GM12892 (cell line): ENCODE measurements at places on chromosomes 6 and 20.

DNA sequence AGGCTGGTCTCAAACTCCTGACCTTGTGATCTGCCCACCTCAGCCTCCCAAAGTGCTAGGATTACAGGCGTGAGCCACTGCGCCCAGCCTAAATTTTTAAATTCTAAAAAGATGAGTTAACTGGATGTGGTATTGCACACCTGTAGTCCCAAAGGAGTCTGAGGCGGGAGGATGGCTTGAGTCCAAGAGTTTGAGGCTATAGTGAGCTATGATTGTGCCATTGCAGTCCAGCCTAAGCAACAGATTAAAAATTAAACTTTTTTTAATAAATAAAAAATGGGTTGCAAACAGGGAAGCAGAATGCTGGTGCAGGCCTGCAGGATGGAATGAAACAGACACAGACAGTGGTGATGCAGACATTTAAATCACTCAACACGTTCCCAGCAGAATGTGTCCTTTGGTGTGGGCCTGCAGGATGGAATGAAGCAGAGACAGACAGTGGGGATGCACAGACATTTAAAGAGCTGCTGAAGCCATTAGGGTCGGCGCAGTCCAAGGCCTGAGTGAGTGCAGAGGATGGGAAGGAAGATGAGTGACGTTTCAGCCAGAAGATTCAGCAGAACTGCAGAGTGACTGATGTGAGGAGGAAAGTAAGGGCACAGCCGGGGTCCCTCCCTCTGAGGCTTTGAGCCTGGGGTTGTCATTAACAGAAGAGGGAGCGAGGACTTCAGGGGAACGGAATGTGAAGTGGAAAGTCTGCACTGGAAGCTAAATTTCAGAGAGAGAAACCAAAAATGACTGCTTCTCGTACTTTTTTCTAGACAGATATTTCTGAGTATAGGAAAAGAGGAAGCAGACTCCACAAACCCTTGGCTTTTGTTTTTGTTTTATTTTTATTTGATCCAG is 117.5 kb downstream of the RIN2 start:
- no peak for DNase-seq

- no peak for DNase-seq
Measured at GRCh38 chr20:14972690-14973089, 635.3 kb upstream of the FLRT3 start.

GRCh38 chr20:39146394-39146793 is 184.2 kb downstream of the DHX35 start:
- DNase-seq = no peak

- DNase-seq = no peak
Measured at GRCh38 chr20:11790046-11790445, 127.6 kb upstream of the BTBD3 start.

DNA sequence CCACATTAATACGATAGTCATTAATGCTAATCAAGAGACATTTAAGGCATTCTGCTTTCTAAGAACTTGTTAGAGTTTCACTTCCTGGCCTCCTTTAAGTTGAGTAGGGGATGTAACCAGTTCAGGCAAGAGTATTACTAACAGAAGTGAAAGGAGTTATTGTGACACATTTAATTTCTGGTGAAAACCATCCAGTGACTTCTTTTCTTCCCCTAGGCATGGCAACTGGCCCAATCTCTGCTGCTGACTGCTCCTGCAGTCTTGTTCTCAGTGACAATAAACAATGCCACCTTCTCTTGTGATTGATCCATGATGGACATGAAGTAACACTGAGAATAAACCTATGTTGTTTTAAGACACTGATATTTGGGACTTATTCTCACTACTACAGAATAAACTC is 130.9 kb upstream of the DEFB112 start:
- DNase-seq = no peak

DNA sequence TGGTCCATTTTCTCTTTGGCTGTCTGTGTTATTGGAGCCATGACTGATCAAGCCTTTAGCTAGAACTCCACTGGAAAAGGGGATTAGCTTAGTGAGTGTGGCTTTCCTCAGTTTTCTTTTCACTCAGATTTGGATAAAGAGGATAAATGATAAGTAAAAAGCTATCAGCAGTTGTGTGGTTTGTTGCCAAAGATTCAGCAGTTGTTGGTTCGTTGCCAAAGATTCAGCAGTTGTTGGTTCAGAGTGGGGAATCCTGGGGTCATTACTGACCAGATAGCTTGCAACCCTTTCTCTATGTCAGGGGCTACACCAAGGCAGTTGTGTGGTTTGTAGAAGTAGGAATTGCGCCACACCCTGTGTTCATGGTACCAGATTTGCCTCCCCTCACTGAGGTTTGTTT is 107.7 kb upstream of the SCP2D1 start:
- DNase-seq = no peak

- DNase-seq = no peak
Measured at GRCh38 chr6:6315660-6316059, 4.8 kb downstream of the F13A1 start.

GRCh38 chr6:113304116-113304515 is 553.0 kb upstream of the MARCKS start:
- no peak for DNase-seq

DNA sequence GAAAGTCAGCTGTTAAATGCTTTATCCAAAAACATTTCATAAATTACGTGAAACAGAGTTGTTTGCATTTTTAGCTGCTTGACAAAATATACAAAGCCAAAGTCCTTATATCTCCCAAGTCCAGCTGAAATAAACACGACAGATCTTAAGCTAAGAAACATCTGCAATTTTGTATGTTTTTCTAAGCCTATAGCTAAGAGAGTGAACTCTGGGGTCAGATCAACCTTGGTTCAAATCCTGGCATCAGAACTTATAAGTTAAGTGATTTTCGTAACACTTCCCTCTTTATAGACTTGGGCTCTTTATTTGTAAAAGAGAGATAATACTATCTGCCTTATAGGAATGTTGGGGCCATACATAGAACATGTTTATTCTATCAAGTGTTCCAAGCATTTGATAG is 176.7 kb downstream of the PTPRK start:
- no peak for DNase-seq

DNA sequence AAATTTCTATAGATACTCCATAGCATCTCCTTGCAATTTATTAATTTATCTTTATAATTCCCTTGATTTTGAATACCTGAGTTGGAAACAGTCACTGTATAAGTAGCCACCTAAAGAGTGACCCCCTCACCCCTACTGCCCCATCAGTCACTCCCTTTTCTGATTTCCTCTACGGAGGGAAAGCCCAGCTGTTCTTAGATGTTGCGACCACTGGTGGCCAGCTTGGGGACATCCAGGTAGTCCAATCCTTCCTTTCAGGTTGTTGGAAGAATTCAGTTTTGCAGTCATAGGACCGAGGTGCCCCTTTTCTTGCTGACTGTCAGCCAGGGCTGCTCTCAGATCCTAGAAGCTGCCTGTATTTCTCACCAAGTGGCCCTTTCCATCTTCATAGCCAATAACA is 87.8 kb downstream of the BMP6 start:
- no peak for DNase-seq

DNA sequence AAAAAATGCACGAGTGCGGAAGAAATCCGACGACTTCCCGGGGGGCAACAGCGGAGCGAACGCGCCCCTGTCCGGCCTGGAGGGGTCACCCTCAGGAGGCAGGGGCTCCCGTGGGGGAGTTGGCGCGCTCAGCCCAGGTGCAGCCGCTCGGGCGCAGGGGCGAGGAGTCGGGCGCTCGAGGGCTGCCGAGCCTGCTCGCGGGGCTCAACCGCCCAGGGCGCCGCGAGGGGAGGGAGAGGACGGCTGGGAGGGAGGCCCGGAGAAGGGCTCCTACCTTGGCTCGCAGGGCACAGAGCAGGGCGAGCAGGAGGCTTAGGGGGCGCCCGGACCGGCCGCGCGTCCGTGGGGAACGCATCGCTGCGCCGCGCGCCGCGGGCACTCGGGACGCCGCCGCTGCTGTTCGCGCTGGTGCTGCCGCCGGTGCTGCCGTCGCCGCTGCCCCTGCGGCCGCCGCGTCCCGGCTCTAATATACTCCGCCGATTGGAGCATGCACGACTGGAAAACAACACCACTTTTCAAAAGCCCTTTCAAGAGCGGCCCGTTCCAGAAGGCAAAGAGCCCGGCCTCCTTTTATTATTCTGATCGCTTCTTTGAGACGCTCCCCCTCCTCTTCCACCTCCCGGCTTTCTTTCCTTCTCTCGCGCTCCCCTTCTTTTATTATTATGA is 490 bp downstream of the JAG1 start:
- peak; percentile 34 for DNase-seq

- no peak for DNase-seq
Measured at GRCh38 chr6:7402716-7403115, 13.1 kb downstream of the RIOK1 start.

GRCh38 chr6:56483929-56484328 is 158.8 kb downstream of the DST start:
- DNase-seq = no peak

DNA sequence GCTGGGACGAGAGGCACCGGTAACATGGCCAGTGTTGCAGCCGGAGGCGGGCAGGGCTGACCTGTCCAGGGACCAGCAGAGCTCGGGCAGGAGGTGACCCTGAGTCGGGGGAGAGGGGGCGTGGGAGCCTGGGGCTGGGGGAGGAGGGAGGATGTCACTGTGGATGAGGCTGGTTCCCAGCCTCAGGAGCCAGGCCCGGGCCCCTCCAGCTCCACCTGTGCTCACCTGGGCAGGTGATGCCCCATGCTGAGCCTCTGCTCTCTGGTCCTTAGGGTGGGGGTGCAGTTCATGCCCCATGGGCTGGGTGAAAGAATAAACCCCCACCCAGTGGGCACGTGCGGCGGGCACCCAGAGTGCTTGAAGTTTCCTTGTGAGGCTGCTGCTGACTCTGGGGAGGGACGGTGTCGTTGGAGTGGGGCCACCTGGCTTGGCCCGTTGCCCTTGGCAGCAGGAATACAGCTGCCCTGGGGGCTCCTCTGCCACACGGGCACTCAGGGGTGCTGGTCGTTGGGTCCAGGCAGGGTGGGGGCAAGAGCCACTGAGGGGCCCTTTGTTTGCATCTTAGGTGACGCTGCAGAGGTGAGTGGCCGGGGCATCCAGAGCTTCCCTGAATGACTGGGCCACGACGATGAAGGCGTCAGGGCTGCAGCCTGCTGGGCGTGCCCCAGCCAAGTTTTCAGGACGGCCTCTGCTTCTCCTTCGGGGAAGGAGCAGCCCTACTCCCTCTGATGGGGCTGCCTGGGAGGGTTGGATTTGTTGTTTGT is 24.7 kb upstream of the BHLHE23 start:
- no peak for DNase-seq

DNA sequence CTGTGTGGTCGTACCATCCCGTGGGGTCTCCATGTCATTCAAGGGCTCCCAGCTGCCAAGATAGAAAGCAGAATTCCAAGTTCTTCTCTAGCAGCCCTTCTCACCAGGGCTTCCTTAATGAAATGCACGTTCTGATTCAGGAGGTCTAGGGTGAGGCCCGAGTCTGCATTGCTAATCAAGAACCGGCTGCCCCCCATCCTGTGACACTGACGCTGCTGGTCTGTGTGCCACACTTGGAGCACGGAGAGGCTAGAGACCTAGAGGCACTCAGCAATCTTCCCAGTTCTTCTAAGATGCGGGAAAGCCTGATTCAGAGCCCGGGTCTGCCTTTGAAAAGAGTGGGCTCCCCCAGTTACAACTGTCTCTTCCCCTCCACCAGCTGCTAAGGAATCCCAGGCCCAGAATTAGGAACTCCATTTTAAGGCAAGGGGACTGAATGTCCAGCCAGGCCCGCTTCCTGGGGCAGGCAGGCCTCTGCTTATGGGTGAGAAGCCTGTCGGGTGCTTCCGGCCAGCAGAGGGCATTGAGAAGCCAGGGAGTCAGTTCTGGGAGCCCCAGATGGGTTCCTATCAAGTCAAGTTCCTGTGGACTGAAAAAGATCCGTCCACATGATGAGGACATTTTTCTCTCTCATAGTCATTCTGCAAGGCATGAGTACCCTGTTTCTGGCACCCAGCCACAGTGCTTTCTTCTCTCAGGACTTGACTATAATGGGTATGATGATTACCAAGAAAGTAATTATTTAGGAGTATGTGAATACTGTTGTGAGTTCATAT is 69.8 kb upstream of the RIN2 start:
- DNase-seq = no peak

DNA sequence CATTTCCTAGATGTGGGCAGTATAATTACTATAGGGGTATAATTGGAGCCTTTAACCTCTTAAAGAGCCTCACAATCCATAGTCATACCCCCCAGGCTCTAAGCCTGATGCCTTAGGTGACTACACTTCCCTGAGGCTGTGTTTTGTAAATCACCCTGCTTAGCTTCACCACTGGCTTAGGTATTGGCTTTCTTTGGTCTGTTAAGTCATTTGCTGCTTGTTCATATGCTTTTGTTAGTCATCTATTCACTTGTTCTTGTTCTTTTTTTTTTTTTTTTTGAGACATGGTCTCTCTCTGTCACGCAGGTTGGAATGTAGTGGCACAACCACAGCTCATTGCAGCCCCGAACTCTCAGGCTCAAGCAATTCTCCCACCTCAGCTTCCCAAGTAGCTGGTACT is 26.7 kb downstream of the KAT14 start:
- no peak for DNase-seq

- no peak for DNase-seq
Measured at GRCh38 chr6:118558464-118559217, 10.5 kb downstream of the PLN start.

DNA sequence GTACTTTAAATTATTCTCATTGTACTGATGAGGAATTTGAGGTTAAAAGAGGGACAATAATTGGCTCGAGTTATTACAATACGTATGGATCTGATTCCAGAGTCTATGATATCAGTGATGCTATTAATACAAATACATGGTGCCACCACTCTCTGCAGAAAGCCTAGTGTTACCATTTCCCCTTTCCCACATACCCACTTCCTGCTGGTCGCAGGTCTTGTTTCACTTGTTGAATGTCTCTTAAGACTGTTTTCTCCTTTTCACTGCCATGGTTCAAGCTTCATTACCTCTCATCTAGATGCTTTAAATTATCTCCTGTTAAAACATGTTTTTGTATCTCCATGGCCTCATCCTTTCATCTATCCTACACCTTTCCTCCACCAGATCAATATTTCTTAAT is 62.0 kb downstream of the FHL5 start:
- DNase-seq = no peak

GRCh38 chr6:96015518-96016333 is at the start of gene FUT9:
Gene FUT9 (plus strand): TSS chr6:96015974. CDS start chr6:96203156, 187,182 bp downstream.
- no peak for DNase-seq

GRCh38 chr20:17658648-17658993 is 23.4 kb downstream of the RRBP1 start:
- no peak for DNase-seq

- DNase-seq = no peak
Measured at GRCh38 chr6:24492475-24492874, 2.3 kb upstream of the ALDH5A1 start.

DNA sequence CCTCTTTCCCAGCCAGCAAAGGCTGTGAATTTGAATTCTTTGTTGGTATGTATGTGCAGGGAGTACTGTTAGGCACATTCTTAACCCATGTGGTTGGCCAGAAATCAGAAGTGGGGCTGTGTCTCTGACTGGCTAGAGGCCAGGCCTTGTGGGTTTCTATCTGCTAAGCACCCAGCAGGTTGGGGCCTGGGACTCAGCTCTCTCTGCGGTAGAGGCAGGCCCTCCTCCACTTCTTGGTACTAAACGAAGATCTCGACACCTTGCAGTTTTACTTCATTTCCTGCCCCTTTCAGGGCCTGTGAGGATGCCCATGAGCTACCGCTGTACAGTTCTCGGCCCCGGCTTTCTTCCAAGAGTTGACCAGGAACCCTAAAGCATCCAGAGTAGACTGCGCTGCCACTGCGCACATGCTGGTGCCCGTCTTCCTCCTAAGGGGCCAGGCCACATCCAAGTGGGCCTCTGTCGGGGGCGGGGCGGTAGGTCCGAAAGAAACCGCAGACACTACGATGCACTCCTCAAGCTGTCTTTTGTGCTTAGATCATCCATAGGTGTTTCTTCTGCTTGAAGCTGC is 51.1 kb downstream of the TCP11 start:
- DNase-seq = no peak

GRCh38 chr6:93319304-93319703 is 100.1 kb downstream of the EPHA7 start:
- no peak for DNase-seq
